CMK (cell line): ENCODE measurements at places on chromosomes 12 and 14.

GRCh38 chr12:89663577-89664357 is 44.9 kb downstream of the ATP2B1 start:
- DNase-seq = no peak

DNA sequence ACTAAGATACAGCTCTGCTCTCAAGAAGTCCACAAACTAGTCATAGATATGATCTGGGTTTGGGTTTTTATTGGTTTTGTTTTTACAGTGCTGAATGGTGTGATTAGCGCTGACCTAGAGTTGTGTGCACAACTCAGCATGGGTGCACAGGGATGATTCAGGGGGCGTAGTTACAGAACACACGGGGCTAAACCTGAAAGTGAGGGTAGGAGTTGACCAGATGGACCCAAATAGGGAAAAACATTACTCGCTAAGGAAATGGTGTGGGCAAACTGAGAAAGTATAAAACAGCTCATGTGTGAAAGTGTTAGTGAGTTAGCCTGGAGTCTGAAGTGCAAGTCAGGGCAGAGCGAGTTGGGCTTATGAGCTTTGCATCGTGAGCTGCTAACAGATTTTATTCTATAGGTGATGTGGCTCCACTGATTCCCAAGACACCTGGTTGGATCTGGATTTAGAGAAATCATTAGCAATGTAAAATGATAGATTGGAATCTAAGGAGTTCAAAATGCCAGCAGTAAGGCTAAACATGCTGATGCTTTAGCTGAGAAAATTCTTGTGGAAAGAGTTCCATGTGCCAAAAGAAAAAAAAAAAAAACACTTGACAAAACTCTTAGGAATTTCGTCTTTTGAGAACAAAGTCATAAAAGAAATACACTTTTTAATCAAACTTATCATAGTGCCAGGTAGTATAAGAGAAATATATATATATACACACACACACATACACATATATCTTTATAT is 134.9 kb downstream of the SLC5A8 start:
- DNase-seq = no peak

- DNase-seq = no peak
These were observed 286.6 kb upstream of the PWP1 start for GRCh38 chr12:107399046-107399445.

GRCh38 chr14:52369305-52369801 is 55.2 kb downstream of the PTGER2 start:
- no peak for DNase-seq
